ENCODE measurements at places on chromosomes 7 and 10. TPM values are rescaled to one million over a fixed set of nuclear protein-coding genes. Genes with fewer than 3 reads are reported as not detected.
A peak's percentile ranks its signal among the peaks of the same experiment; 100 is the strongest.

Gene GRM3
- not detected for total RNA-seq

- H3K4me1 ChIP-seq, result peaks cover 8% of the 10 kb centered on the region
- H3K36me3 ChIP-seq, result no peaks in the 10 kb centered on the region
- no peak overlapping the region for H3K27ac ChIP-seq
- no peaks in the 10 kb centered on the region for H3K27me3 ChIP-seq
Observed at GRCh38 chr7:47550788-47551470, 31.0 kb downstream of the TNS3 start.

- H3K4me3 ChIP-seq, result no peak overlapping the region
- H3K4me1 ChIP-seq, result no peaks in the 10 kb centered on the region
- peaks cover 3% of the 10 kb centered on the region for H3K36me3 ChIP-seq
- no peak overlapping the region for H3K27ac ChIP-seq
- DNase-seq, result no peak
Observed at GRCh38 chr10:96565774-96566173, 21.0 kb downstream of the TM9SF3 start.

- no peak for DNase-seq
- no peak overlapping the region for H3K27ac ChIP-seq
- no peaks in the 10 kb centered on the region for H3K36me3 ChIP-seq
- no peak overlapping the region for H3K4me3 ChIP-seq
- H3K27me3 ChIP-seq, result no peaks in the 10 kb centered on the region
Observed at GRCh38 chr7:66265566-66265965, 60.4 kb downstream of the TPST1 start.

DNA sequence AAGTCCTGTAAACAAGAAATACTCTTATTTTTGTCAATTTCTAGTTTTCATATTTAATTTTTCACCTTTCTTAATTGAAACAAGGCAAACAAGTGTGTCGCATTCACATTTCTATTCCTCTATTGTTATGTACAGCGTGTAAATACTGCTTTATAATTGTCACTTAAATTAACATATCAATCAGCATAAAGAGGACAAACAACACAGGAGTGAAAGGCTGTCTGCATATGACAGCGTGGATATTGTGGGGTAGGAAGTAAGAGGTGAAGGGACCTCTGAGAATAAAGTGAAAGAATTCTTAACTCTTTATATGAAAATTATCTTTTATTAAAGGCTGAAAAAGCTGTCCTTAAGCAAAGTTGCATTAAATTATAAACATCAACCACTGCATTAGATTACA, 797.9 kb upstream of the COBL start:
- DNase-seq, result no peak
- H3K27ac ChIP-seq, result no peak overlapping the region
- H3K4me3 ChIP-seq, result no peak overlapping the region

Gene PON3
- 11.8 TPM for total RNA-seq

DNA sequence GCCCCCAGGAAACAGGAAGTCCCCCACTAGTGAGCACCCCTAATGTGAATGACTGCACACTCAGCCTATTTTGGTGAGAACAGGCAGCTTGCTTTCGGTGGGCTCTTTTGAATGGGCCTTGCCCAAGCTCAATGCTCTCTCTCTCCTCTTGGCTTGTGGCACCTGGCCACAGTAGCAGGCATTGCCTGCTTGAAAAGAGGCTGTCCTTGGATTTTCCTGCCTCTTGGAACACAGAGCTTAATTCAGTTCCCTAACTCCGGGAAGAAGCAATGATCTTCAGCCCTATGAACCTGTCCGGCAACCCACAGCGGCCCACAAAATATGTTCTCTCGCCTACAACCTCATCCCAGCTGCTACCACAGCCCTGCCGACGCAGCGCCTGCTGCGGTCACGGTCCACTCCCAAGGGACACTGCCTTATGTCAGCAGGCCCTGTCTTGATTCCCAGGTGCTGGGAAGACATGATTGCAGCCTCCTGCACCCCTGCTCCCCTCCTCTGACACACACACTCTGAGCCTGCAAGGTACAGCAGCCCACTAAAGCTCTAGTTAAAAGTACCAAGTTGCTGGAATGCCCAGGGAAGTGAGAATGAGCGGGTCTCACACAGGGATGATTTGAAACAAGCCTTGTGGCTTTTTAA, 715.5 kb upstream of the GALNT17 start:
- H3K36me3 ChIP-seq, result no peaks in the 10 kb centered on the region
- H3K27ac ChIP-seq, result no peak overlapping the region
- H3K4me3 ChIP-seq, result no peak overlapping the region
- no peaks in the 10 kb centered on the region for H3K4me1 ChIP-seq
- H3K27me3 ChIP-seq, result no peaks in the 10 kb centered on the region

Gene CALML3
- total RNA-seq, result 0.24 TPM

DNA sequence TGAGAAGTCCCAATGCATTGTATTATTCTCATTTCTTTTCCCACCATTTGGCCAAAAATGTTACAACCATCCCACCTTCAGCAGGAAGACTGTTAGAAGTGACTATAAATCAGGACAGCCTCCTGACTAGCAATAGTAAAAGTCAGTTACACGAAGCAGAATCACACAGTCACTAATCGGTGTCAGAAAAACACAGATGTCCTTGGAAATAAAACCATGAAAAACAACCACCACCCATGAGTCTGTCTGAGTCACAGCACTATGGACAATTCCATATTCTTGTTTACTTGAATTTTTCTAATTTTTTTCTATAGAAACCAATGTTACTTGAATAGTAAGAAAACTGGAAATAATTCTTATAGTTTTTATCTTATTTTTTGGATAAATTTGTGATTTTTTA, 81.9 kb upstream of the FRMD4A start:
- no peaks in the 10 kb centered on the region for H3K27me3 ChIP-seq
- no peaks in the 10 kb centered on the region for H3K4me1 ChIP-seq
- no peak overlapping the region for H3K4me3 ChIP-seq
- H3K36me3 ChIP-seq, result no peaks in the 10 kb centered on the region

DNA sequence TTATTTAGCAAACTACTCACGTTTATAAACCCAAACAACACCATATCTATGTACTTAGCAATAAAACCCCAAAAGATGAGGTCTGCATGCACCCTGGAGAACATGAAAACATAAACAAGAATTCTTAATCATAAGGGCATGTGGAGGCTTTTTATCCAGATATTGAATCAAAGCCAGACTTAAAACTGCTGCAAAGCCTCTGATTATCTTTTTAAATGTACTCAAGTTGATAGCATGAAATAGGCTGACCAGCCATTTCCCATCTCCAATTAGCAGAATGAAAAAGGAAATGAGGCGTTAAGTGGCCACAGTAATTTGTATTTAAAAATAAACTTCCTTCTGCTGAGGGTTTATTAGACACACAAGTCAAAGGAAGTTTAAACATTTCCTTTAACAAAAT, 48.3 kb downstream of the ITIH5 start:
- no peak overlapping the region for H3K27ac ChIP-seq
- no peak overlapping the region for H3K4me3 ChIP-seq
- H3K4me1 ChIP-seq, result no peaks in the 10 kb centered on the region
- H3K27me3 ChIP-seq, result no peaks in the 10 kb centered on the region
- no peaks in the 10 kb centered on the region for H3K36me3 ChIP-seq
- no peak for DNase-seq

- no peaks in the 10 kb centered on the region for H3K27me3 ChIP-seq
- no peak overlapping the region for H3K27ac ChIP-seq
- DNase-seq, result no peak
- H3K36me3 ChIP-seq, result no peaks in the 10 kb centered on the region
- H3K4me1 ChIP-seq, result no peaks in the 10 kb centered on the region
Observed at GRCh38 chr7:123621707-123622106, 20.1 kb downstream of the ASB15 start.

Gene PTPN20
- total RNA-seq, result 5.8 TPM

DNA sequence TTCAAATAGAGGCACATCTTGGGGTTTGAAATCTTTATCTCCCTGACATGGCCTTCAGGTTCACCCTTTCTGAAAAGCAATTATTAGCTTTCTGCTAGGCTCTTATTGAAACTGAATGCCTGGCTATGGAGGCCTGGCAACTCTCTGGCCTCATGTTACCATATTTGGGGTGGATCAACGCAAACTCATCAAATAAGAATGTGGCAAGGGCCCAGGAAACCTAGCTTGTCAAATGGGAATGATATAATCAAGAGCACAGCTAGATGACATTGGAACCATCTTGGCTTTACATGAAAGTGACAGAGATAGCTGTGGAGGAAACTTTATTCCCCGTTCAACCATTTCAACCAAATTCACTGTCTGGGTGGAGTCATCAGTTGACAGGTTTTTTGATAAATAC, 202.8 kb upstream of the SMIM30 start:
- H3K4me3 ChIP-seq, result no peak overlapping the region
- no peaks in the 10 kb centered on the region for H3K27me3 ChIP-seq
- H3K36me3 ChIP-seq, result no peaks in the 10 kb centered on the region

- no peak for DNase-seq
- no peaks in the 10 kb centered on the region for H3K4me1 ChIP-seq
- H3K36me3 ChIP-seq, result no peaks in the 10 kb centered on the region
- H3K4me3 ChIP-seq, result no peak overlapping the region
Observed at GRCh38 chr7:133753513-133753912, 373.6 kb upstream of the LRGUK start.

GRCh38 chr7:25897261-25897782, 254.7 kb upstream of the NFE2L3 start:
- DNase-seq, result no peak
- no peaks in the 10 kb centered on the region for H3K4me1 ChIP-seq

- H3K27ac ChIP-seq, result no peak overlapping the region
- H3K4me3 ChIP-seq, result no peak overlapping the region
- H3K36me3 ChIP-seq, result no peaks in the 10 kb centered on the region
Observed at GRCh38 chr10:13360587-13360986, 12.5 kb upstream of the SEPHS1 start.

Gene TFR2
- not detected for total RNA-seq

DNA sequence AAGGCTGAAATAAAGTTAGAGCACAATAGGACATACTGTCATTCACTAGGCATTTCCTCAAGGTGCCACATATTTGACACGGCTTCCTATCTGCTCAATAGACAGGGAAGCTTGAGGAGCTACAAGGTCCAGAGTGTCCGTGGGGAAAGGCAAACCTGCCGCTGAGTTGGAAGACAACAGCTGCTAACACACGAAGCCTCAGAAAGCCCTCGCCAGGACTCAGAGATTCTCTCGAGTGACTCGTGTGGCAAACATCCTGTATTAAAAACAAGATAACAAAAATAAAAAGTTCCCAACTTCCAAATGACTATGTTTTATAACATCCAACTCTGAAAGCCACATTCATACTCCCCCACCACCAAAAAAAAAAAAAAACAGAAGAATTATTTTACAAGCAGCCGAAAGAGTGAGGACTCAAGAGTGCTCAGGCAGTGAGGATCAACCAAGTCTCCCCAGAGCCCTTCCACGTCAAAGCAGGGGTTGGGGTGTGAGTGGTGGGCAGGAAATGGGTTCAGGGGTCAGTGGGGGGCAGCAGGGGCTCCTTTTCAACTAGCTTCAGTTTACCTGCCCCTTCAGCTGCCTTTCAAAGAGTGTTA, 67.6 kb downstream of the STK17A start:
- no peak overlapping the region for H3K4me3 ChIP-seq
- no peaks in the 10 kb centered on the region for H3K36me3 ChIP-seq

DNA sequence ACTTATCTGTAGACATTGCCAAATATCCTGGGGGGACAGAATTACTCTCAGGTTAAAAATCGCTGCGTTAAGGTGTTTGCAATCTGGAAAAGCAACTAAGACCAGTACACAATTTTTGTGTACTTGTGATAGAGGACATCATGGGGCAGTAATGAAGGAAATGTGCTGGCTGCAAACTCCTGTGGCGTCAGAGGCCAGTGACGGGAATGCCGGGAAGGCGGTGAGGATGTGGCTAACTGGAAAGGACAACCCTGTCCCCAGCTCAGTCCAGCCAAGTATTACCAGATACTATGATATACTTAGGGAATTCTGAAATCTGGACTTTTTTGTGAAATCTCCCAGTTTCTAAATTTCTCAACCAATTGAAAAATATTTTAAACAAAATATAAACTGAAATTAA, 103.1 kb upstream of the NANOS1 start:
- no peak overlapping the region for H3K27ac ChIP-seq
- H3K4me1 ChIP-seq, result no peaks in the 10 kb centered on the region
- H3K4me3 ChIP-seq, result no peak overlapping the region
- H3K36me3 ChIP-seq, result no peaks in the 10 kb centered on the region
- H3K27me3 ChIP-seq, result no peaks in the 10 kb centered on the region

DNA sequence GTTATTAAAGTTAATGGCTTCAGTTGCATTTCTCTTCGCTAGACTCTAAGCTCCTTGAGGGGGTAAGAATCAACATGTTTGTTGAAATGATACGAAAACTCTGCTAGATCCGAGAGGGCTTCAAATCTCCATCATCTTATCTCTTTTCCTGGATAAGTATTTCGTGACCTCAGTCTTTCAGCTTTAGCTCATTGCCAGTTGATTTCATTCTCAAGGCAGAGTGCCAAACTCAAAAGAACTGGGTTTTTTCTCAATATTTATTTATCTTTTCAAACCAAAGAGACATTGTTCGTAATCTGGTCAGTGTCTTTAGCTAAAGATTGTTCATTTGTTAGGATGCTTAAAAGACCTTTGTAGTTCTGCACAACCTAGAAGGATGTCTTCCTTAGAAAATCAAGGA, 108.9 kb downstream of the ARID5B start:
- no peak overlapping the region for H3K4me3 ChIP-seq
- H3K4me1 ChIP-seq, result no peaks in the 10 kb centered on the region
- no peak overlapping the region for H3K27ac ChIP-seq
- no peak for DNase-seq
- H3K27me3 ChIP-seq, result no peaks in the 10 kb centered on the region
- H3K36me3 ChIP-seq, result no peaks in the 10 kb centered on the region

Gene WEE2
- total RNA-seq, result not detected

Gene CADPS2
- 46.2 TPM for total RNA-seq

Gene SAMD9L
- total RNA-seq, result 8.1 TPM

- peaks cover 18% of the 10 kb centered on the region for H3K4me1 ChIP-seq
- H3K27me3 ChIP-seq, result no peaks in the 10 kb centered on the region
- DNase-seq, result peak; percentile 87
- H3K27ac ChIP-seq, result no peak overlapping the region
- no peak overlapping the region for H3K4me3 ChIP-seq
- no peaks in the 10 kb centered on the region for H3K36me3 ChIP-seq
Observed at GRCh38 chr10:70296406-70296899, 12.6 kb upstream of the NPFFR1 start.

GRCh38 chr10:60644436-60645130, 133.7 kb upstream of the CDK1 start:
- H3K4me1 ChIP-seq, result peaks cover 22% of the 10 kb centered on the region
- H3K27me3 ChIP-seq, result no peaks in the 10 kb centered on the region
- H3K36me3 ChIP-seq, result no peaks in the 10 kb centered on the region
- H3K27ac ChIP-seq, result no peak overlapping the region
